ENCODE measurements at places on chromosomes 2 and 18.

- DNase-seq: no peak
Measured at GRCh38 chr2:88451811-88452564, 505 bp downstream of the FOXI3 start.

GRCh38 chr2:184067502-184067901 lies 530.8 kb upstream of the ZNF804A start:
- no peak for DNase-seq

- DNase-seq: no peak
Measured at GRCh38 chr2:70777450-70777849, 9.4 kb upstream of the ADD2 start.

DNA sequence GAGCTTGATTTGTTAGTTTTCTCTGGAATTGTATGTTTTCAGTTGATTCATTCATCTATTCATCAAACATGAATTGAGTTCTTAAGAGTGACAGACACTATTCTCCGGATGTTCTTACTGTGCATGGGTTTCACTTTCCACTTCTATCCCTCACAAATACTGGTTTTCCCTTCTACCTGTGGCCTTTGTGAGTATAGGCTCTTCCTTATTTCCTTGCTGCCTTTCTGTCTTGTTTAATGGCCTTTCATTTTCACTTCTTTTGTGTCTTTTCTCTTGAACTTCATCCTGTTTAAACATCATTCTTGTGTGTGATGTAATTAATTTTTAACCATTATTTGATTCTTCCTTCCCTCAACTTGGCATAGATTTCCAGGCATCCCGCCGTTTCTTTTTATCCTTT lies 90.7 kb downstream of the CRIM1 start:
- no peak for DNase-seq

DNA sequence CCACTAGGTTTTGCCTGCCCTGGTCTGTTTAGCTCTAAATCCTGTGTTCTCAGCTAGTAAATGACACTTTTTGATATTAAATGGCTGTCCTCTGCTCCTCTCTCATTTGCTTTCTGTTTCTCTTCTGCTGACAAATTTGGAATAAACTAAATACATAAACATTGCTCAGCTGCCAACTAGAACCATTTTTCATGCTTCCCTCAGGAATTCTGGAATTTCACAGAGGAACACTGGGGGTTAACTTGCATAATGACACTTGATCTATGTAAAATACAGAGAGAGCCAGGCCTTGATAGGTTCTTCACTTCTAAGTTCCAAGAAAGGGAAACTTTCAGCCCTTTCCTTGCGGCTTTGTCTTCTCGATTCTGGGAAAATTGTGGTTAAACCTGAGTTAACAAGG lies 450.6 kb upstream of the ST6GAL2 start:
- DNase-seq: no peak

DNA sequence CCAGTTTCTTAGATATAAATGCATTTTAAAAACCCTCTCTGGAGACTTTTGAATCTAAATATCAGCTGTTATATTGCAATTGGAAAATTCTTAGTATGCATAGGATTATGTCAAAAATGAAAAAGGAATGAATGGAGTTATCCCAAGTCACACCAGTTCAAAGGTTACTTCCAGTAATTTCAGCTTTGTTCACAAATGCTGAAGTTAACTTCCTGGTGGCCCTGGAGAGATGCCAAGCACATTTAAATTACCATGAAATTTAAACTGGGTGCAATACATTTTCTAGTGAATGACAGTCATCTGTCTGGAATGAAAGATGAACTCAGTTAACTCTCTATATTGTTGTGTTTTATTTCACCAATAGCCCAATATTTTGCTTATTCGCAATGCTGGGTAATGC lies 753.9 kb downstream of the SUCLG1 start:
- DNase-seq: no peak

GRCh38 chr2:196131384-196131937 lies 39.9 kb downstream of the STK17B start:
- peak; percentile 62 for DNase-seq

DNA sequence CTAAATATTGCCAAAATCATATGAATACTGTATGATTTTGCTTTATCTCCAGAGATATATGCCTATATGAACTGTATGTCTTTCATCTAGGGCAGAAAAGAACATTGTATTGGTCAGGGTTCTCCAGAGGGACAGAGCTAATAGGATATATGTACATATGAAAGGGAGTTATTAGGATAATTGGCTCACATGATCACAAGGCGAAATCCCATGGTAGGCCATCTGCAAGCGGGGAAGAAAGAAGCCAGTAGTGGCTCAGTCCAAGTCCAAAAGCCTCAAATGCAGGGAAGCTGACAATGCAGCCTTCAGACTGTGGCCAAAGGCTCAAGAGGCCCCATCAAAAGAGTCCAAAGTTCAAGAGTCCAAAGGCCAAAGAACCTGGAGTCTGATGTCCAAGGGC lies 209.9 kb downstream of the RNF144A start:
- no peak for DNase-seq

- no peak for DNase-seq
Measured at GRCh38 chr2:23326330-23326729, 58.6 kb upstream of the KLHL29 start.

DNA sequence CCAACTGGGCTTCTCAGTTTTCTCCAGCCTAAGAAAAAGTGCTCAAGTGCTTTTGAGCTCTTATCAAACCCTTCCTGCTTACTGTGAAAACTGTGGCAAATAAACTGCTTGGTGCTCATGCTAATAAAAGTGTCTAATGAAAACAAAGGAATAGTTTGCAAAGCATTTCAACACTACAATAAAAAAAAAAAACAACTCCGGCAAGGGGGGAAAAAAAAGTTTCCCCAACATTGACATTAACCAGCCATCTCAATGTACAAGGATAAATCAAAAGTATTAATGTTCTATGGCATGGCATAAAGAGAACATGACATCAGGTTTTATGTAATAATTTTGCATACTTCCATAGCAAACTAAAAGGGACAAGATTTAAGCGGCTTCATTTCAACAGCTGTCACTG lies 14.7 kb upstream of the STPG4 start:
- no peak for DNase-seq

DNA sequence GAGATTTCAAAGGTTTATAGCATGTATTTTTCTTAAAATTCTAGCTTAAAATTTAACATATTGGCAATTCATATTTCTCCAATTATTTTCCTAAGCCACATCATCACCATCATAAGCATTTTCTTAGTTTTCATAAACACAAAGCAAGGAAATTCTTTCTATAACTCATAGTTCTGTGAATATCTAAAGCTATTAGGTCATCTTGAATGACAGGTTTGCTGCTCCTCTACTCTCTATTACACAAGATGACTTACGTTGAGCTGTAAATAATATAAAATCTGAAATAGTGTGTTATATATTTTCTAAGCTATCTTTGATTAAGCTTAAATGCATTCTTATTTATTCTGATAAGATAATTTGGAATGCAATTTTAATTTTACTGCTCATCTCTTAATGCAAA lies 984.6 kb upstream of the CNTNAP5 start:
- DNase-seq: no peak

- DNase-seq: no peak
Measured at GRCh38 chr2:162697111-162697510, 141.5 kb downstream of the KCNH7 start.

DNA sequence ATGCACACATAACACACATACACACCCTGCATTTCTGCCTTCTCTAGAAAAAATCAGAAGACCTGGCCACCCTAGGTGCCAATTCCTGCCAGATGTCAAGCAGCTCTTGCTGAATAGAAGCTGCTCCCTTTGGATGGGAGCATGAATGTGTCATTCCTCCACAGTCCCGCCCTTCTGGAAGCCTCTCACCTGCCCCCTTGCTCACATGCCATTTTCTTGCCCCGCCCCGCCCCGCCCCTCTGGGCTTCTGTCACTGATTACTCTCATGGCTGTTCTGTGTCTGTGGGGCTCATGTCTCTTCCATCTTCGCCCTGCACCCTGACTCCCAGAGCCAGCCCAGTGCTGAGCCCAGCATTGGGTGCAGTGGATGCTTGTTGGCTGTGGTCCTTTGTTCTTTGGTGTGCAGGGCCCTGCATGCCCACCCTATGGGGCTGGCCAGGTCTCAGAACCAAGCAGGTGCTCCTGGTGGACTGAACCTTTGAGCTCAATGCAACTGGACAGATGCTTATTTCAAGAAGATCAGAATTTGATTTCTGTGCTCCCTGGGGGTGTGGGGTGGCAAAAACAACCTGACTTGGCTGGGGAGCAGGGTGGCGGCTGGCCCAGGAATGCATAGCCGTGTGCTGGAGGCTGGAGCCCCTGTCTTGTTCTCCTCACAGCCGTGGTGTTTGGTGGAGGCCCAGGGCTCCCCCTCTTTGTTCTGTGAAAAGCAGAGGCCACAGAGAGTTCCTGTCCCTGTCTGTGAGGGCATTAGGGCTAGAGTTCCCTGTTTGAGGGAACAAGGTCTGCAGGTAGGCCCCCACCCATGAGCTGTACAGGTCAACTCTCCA lies 140.6 kb upstream of the GLI2 start:
- no peak for DNase-seq

GRCh38 chr18:56298935-56299334 lies 339.5 kb downstream of the TXNL1 start:
- no peak for DNase-seq

DNA sequence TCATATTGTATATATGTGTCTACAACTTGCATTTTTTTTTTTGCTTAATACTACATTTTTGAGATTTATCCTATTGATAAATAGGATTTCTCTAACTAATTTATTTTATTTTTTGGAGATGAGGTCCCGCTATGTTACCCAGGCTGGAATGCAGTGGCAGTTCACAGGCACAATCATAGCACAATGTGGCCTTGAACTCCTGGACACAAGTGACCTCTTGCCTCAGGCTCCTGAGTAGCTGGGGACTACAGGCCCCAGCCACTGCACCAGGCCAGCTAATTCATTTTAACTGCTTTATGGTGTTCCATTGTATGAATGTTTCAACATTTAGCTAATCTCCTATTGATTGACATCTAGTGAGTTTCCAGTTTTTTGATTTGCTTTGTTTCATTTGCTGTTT lies 16.8 kb upstream of the CLASP1 start:
- no peak for DNase-seq

DNA sequence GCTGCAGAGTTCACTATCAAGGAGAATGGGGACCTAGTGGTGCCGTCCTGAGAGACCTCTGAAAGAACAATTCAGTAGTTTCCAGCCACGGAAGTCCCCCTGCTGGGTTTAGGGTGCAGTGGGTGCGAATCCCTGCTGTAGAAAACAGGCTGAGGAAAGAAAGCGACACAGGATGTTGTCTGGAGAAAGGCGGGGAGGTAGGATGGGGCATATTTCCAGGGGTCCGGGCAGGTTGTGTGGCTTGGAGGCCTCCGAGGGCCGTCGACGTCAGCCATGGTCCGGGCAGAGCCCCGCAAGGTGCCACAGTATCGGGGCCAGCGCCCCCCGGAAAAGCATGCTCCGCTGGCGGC lies 807 bp upstream of the CREB1 start:
- no peak for DNase-seq

DNA sequence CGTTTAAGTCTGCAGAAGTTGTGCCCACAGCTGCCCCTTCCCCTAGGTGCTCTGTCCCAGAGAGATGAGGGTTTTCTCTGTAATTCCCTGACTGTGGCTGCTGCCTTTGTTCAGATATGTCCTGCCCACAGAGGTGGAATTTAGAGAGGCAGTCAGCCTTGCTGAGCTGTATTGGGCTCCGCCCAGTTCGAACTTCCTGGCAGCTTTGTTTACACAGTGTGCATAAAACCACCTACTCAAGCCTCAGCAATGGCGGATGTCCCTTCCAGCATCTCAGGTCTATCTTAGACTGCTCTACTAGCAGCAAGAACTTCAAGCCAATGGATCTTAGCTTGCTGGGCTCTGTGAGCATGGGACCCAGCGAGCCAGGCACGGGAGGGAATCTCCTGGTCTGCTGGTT lies 48.1 kb downstream of the LHCGR start:
- no peak for DNase-seq

- DNase-seq: no peak
Measured at GRCh38 chr2:69779258-69780001, 37.5 kb downstream of the ANXA4 start.

DNA sequence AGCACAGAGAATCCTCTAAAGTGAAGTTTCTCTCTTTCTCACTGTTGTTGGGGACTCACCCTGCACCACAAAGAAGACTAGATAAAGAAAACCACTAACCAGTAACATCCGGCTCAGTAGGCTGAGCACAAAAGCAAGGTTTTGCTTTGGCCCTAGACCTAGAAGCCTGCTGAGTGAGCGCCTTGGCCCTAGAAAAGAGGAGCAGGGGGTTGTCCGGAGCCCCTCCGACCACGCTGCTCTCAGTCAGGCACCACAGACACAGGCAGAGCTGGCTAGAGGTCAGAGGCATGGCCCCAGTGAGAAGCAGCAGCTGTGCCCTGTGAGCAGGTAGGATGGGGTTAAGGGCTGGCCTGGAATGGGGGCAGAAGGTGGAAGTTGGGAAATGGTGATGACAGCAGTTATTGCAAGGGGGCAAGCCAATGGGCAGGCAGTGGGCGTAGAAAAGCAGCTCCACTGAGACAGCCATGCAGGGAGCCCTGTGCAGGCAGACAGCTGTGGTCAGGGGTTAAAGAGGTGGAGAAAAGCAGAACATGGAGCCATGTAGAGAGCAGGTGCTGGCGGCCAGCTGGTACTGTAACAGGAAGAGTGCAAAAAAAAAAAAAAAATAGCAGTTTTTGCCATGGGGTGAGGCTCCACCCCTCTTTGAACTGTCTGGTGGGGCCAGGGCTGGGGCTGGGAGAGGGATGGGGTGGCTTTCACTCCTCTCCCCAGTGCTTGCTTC lies 36.9 kb upstream of the SLC14A1 start:
- DNase-seq: no peak

GRCh38 chr2:221495731-221496130 lies 76.4 kb downstream of the EPHA4 start:
- DNase-seq: no peak

DNA sequence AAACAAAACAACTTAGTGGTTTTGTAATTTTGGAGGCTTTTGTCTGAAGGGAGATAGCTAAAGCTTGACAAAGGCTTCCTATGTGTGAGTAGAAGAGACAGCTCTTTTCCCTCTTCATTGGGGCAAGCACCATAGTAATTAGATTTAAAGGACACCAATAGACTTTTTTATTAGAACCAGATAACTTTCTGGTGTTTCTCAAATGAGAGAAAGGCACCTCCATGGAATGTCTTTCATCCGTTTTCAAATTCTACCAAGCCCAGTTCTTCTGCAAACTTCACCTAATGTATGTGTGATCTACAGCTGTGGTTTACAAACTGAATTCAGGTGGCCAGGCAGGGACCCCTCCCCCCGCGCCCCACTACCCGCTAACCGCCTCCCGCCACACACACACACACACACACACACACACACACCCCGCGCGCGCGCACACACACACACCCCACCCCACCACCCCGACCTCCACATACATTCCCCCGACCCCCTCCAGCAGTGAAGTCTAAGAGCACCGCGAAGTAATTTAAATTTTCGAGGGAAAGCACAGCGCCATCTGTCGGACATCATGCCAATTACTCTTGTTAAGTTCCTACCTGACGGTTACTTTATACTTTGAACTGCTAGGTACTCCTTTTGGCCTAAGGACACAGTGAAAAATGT lies 31.6 kb upstream of the PPP1R1C start:
- peak; percentile 37 for DNase-seq
